Right renal cortex interstitium (tissue), 3 donors: ENCODE measurements at places on chromosomes 3 and 15. TPM values are rescaled to one million over a fixed set of nuclear protein-coding genes. Genes with fewer than 3 reads are reported as not detected.

- no peak for DNase-seq
Observed at GRCh38 chr3:106114848-106115247, 246.0 kb upstream of the CBLB start.

- DNase-seq, result no peak
Observed at GRCh38 chr3:116877968-116878367, 168.4 kb downstream of the TUSC7 start.

DNA sequence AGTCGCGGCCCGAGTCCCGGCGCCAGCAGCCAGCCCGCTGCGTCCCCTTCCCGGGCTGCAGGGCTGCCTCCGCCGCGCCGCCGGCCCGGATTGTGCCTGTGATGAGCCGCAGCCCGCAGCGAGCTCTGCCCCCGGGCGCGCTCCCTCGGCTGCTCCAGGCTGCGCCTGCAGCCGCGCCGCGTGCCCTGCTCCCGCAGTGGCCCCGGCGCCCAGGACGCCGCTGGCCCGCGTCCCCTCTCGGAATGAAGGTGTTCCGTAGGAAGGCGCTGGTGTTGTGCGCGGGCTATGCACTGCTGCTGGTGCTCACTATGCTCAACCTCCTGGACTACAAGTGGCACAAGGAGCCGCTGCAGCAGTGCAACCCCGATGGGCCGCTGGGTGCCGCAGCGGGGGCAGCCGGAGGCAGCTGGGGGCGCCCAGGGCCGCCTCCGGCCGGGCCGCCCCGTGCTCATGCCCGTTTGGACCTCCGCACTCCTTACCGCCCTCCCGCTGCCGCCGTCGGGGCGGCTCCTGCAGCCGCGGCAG lies 1.2 kb downstream of the CHST2 start:
- DNase-seq, result no peak

GRCh38 chr3:186035277-186035676 lies 73.6 kb downstream of the ETV5 start:
- no peak for DNase-seq

DNA sequence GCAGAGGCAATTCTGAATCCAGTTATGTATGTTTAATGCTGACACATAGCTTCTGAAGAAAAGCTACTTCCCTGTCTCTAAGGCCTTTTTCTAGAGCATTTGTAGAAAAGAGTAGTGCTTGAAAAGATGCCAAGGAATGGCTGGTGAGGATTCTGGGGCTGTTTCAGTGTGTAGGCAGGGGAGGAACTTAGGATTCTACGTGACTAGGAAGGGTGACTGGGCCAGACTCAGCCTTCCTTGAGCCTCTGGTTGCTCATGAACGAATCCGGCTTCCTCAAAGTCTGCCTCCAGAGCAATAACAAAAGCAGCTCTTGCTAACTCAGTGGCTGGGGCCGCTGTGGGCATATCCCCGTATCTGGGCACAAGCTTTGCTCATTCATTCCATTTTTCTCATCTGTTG lies 104.8 kb upstream of the WNT5A start:
- no peak for DNase-seq

Gene MNS1
- 30.0 TPM for polyA plus RNA-seq
